ENCODE measurements at places on chromosomes 1 and 21.

DNA sequence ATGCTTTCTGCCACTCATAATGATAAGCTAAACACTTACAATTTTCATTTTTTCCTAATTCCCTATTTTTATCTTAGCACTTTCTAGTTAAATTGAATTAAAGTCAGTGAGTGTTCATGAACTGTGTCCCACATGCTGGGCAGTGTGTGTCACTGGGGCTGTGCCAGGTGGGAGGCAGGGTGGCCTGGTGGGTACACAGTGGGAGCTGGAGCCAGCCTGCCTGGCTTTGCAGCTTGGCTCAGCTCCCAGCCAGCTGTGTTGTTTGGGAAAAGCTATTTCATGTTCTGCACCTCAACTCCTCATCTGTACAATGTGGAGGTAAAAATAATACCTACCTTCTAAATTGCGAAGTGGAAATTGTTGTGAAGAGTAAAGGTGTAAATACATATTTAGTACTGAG is 238.4 kb downstream of the PLA2G4A start:
- DNase-seq: no peak

- no peak for DNase-seq
Observed at GRCh38 chr21:39852726-39853500, 14.3 kb upstream of the PCP4 start.

- no peak for DNase-seq
Observed at GRCh38 chr1:41874903-41875411, 43.8 kb downstream of the HIVEP3 start.

- DNase-seq: no peak
Observed at GRCh38 chr1:221335161-221336101, 406.5 kb downstream of the DUSP10 start.

- no peak for DNase-seq
Observed at GRCh38 chr1:65971547-65971946, 178.9 kb downstream of the PDE4B start.

DNA sequence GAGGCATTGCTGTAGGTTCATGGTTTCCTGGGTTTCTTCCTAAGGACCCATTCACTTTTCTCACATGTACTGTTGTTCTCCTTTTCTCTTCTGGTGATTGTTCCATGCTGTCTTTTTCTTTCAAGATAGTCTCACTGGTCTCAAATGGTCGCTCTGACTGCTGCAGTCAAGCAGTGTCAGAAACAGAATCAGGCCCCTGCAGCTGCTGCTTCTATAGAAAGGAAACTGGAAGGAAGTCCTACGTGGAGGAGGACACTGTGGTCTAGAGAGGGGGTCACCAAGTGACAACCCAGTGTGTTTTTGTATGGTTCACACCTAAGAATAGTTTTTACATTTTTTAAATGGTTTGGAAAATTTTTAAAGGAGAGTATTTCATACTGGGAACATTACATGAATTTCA is 2.4 kb downstream of the NECAP2 start:
- no peak for DNase-seq

All from NCI-H524 treated with DMSO at 0.1 percent for 48 hours (cell line).